ENCODE measurements at places on chromosomes 12 and 14. TPM values are rescaled to one million over a fixed set of nuclear protein-coding genes. Genes with fewer than 3 reads are reported as not detected.

- no peak for ATAC-seq
These were observed 7.3 kb downstream of the ANKLE2 start for GRCh38 chr12:132754160-132754932.

DNA sequence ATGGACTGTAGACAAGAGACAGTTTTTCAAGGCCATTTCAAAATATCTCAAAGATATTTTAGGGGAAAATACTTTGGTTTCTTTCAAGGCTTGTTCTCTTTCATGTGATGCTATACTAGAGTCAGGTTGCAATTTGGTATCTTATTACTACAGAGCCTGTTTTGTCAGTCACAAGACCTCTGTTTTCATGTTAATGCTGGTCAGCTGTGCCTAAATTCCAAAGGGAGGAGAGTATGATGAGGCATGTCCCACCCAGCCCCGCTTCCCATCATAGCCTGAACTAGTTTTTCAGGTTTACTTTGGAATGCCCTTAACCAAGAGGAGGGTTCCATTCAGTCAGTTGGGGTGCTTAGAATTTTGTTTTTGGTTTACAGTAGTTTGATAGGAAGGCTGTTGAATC is 52.6 kb downstream of the GPHB5 start:
- peak; percentile 31 for ATAC-seq

DNA sequence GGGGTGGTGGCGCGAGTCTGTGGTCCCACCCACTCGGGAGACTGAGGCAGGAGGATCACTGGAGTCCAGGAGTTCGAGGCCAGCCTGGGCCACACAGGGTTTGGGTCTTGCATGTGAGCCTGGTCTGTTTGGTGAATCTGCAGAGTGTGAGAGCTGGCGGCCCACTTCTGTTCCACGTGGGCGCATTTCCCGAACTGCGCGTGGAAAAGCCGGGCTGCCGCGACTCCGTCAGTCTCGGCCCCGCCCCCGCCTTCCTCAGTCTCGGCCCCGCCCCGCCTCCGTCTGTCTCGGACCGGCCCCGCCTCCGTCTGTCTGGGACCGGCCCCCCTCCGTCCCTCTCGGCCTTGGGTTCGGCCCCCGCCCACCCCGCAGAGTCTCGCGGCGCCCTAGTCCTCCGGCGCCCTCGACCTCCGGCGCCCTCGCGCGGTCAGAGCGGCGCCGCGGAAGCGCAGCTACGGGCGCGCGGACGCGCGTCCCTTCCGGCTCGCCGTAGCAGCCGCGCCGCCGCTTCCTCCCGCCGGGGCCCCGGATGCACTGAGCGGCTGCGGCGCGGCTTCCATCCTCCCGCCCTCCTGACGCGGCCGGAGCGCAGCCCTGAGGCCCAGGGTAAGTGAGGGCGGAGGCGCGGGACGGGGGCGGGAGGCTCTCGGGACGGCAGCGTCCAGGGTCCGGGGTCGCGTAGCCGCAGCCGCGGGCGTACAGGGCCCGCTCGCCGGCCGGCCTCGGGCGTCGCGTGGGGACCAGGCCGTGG is at the start of gene EP400:
Gene EP400, plus strand, starts transcription at position 512 of the 751 bp plus-strand sequence. CDS start 10,678 bp downstream, outside the sequence.
- peak; percentile 98 for ATAC-seq

GRCh38 chr14:65303899-65304222 is 108.7 kb upstream of the FUT8 start:
- ATAC-seq, result no peak

GRCh38 chr14:88333036-88333435 is 10.0 kb upstream of the KCNK10 start:
- no peak for ATAC-seq

DNA sequence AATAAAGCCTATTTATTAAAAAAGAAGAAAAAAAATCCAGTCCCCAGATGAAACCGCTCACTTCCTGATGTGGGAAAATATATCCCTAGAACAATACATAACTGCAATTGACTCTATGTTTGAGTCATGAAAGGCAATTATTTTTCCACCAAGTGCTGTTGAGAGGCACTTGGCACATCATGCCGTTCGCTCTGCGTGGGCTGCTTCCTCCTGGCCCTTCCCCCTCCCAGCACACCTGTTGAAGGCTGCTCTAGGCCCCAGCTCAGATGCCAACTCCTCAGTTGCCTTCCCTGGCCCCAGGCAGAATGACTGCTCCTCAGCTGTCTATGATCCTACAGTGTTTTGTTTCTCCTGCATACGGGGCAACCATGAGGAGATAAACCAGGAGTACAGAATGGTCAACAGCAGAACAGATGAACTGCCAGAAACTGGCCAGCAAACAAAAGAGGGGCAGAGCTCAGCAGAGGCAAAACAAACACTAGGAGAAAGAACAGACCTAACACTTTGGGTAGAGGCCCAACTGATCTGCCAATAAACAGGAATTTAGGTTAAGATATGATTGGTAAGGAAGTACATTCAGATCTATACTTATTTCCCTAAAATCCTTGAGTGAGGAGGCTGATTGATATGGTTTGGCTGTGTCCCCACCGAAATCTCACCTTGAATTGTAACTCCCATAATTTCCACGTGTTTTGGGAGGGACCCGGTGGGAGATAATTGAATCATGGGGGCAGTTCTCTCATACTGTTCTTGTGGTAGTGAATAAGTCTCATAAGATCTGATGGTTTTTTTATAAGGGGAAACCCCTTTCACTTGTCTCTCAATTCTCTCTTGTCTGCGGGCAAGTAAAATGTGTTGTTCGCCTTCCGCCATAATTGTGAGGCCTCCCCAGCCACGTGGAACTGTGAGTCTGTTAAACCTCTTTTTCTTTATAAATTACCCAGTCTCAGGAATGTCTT is 58.6 kb downstream of the SLC38A1 start:
- ATAC-seq, result no peak

GRCh38 chr14:76077340-76077739 is 74.4 kb upstream of the GPATCH2L start:
- ATAC-seq, result no peak

DNA sequence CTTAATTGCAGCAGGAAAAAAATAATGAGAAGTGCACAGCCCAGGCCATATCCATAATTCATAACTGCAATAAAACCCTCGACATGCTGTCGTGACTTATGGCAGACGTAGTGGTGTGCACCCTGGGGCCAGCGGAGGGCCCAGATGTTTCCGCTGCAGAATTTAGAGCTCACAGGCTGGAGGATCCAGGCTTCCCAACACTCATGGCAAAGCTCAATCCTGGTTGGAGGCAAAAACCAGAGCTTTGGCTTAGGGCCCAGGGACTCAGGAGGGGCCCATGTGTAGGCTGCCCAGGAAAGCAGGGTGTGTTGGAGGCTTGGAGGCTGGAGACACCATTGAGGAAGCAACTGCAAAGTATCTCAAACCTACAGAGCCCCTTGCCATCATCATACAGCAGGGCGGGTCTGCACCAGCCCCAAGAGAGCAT is 68.7 kb downstream of the SERPINA3 start:
- ATAC-seq, result no peak

GRCh38 chr12:111467092-111467856 is 61.6 kb downstream of the SH2B3 start:
- no peak for ATAC-seq

PRKD1 gene
- 14.3 TPM for total RNA-seq

All from gastroesophageal sphincter (tissue), 4 donors.